ENCODE measurements at places on chromosomes 5 and 9.

DNA sequence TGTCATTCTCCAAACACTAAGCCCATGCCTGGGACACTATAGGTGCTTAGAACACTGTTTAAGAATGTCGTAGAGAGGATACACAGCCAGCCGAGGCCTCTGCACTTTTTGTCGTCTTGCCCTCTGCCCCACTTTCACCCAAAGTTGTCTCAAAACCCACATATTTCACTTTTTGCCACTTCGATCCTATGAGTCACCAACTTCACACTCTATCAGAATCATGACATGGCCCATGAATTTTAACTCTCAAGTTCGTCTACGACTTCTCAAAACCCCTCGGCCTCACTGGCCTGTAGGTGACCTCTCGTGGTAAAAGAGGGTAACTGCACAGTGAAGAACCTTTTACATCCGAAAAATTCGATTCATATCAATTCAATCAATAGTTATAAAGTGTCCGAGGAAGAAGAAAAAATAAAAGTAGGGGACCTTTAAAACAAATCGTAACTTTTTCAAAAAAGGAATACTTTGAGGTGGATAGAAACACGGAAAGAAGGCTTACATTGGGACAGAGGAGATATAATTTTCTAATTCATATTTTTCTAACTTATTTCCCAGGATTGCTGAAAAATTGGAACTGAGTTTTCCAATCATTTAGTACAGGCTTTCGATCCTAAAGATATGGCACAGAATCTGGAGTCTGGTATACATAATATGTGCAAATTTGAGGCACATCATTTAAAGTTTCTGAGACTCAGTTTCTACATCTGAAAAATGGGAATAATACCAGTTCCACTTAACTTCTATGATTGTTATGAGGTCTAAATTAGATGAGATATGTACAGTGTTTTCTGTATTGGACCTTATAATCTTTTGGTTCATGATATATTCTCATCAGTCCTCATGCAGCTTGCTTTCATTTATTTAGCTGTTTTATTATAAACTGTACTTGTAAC lies 122.6 kb downstream of the APBA1 start:
- peak; percentile 34 for DNase-seq

GRCh38 chr5:2958976-2959375 lies 207.5 kb upstream of the IRX2 start:
- no peak for DNase-seq

- DNase-seq = no peak
Observed at GRCh38 chr5:112492291-112492690, 73.2 kb upstream of the EPB41L4A start.

GRCh38 chr5:88883836-88884607 lies 1.0 kb upstream of the MEF2C start:
- DNase-seq = no peak

DNA sequence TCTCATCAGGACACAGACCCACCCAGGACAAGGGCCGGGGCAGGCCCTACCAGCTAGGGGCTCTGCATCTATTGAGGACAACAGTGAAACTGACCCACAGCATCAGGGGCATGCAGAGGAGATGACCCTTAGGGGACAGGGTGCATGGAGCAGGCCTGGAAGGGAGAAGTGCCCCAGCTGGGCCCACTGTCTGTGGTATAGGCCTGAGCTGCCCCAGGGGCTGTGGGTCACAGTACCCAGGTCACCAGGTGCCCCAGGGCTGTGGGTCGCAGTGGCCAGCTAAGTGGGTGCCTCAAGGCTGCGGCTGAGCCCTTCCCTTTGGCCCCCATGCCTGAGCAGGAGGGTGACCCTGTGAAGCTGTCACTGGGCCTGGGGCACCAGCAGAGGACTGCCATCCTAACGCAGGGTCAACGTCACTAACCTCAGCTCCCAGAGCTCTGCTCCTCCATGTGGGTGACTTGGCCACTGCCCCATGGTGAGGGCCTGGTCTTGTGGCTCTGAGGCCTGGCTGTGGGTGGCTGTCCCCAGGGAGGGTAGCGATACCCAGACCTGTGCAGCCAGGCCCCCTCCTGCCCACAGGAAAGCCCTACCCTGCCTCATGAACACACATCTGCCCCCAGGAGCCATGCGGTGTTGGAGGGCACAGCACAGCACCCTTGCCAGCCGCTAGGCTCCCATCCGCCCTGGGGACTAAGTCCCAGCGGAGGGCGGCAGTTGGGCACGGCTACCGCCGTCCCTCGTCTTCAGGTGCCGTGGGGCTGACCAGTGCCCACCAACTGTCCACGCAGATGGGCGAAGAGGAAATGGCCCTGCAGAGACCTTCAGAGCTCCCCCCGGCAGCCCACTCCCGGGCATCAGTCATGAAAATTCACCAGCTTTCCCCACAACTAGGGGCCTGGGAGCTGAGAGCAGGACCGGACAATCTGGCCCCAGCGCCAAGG lies 4.9 kb downstream of the EDF1 start:
- no peak for DNase-seq

DNA sequence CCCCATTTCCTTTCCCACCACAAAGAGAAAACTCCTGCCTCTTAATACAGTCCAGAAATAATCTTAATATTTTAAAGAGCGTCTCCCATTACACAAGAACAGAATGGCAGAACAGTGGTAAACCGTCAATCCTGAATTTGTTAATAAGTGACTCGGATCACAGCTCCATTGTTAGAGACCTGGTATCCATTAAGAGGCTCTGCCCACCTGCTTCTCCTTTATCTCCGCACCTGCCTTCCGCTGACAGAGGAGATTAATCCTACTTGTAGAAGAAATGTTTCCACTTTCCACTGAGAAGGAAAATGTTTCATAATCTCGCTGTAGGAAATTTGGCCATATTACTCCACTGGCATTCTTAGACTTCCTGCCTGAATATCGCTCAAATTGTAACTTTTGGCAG lies 1493.2 kb downstream of the MAT2B start:
- DNase-seq = no peak

DNA sequence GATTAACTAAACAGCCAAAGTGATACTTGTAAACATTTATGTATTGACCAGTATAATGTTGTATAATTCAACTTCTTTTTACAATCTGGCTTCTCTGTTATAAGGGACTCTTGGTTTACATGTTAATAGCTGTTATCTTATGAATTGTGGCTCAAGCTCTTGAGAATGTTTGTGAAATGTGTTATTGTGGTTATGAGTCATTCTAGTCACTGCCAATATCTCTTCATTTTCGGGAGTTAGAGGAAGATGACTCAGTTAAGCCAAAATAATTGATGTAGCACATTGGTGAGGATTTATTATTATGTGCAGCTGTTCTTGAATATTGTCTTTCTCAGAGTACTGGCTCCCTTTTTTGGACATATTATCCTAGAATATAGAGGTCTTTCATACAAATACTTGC lies 655.2 kb upstream of the RIOK2 start:
- DNase-seq = peak; percentile 88

DNA sequence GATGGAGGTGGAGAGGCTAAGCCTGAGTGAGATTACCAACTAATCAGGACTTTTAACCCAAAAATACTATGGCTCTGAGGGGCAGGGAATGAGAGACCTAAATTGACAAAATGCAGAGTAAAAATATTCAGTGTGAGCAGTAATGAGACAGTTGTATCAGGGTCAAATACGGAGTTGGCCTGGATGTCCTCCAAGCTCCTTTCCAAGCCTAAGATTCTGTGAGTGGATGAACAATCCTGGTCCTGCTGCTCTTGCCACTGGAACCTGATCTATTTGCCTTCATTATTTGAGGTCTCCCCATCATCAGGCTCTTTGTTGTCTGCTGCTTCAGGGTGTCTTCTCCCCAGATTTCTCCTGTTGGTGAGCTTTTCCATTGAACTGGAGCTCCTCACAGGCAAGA lies 1.1 kb downstream of the PDCD1LG2 start:
- DNase-seq = no peak

DNA sequence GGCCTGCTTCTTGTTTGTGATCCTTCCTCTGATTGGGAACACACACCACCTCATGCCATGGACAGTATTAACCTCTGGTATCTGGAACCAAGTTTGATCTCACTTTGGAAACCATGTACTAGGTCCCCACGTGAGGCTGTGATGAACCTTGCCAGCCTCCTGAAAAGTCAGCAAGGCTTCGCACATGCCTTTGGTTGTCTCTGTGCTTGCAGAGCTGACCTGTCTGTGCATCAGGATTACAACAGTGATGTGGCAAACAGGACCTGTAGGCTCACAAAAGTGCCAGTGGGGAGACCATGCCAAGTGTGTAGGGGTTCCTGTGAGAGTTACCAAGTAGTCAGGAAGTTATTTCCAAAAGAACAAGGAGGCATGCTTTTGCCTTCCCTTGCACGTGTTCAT lies 1.4 kb downstream of the ACO1 start:
- DNase-seq = no peak

DNA sequence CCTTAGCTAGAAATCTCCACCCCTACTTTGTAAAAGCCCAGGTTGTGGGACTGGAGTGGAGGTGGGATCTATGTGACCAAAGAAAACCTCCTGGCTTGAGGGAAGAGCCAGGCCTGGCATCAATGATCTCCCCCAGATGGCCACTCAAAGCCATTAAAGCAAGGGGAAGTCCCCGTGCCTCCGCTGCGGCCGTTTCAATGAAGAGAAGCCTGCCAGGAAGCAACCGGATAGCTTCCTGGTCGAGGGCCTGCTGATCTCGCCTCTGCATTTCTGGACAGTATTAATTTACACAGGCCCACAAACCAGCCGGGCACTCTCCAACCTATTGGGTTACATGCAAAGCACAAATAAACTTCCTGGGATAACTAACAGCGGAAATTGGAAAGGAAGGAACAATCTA lies 160.5 kb upstream of the MSX2 start:
- no peak for DNase-seq

DNA sequence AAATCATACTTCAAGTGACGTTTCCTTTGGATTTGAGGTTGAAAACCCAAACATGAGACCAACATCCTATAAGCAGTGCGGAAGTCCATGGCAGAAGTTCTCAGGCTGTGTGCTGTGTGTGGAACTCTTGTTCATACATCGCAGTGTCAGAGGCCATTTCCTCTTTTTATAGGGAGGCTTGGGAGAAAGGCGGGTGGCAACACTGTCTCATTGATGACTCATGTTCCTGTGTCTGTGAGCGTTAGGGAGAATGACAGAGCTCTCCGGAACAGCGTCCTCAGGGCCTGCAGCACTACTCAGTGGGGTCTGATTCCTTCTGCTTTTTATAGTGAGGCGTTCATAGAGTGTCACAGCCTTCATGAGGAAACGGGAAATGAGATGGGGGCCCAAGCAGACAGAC lies 98.8 kb upstream of the BASP1 start:
- DNase-seq = peak; percentile 98

Measured in glomerular endothelial cell (primary cell).